ENCODE measurements at places on chromosomes 2 and 18.
A peak's percentile ranks its signal among the peaks of the same experiment; 100 is the strongest.

DNA sequence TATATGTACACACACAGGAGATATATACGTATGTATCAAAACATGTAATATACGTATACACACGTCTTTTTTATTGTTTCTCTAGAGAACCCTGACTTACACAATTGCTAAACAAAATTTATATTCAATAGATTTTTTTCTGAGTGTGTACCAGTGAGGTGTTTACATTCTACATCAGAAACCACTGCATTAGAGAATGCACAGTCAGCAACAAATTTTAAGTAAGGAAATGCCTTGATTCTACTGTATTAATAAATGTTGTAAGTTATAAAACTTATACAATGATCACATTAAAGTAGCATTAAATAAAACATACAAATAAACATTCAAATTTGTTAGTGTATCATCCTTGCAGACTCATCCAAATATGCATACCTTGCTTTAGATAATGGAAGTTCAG is 376.4 kb upstream of the FAM98A start:
- H3K4me1 ChIP-seq, result no peaks in the 10 kb centered on the region
- no peak for DNase-seq
- H3K4me3 ChIP-seq, result no peak overlapping the region

DNA sequence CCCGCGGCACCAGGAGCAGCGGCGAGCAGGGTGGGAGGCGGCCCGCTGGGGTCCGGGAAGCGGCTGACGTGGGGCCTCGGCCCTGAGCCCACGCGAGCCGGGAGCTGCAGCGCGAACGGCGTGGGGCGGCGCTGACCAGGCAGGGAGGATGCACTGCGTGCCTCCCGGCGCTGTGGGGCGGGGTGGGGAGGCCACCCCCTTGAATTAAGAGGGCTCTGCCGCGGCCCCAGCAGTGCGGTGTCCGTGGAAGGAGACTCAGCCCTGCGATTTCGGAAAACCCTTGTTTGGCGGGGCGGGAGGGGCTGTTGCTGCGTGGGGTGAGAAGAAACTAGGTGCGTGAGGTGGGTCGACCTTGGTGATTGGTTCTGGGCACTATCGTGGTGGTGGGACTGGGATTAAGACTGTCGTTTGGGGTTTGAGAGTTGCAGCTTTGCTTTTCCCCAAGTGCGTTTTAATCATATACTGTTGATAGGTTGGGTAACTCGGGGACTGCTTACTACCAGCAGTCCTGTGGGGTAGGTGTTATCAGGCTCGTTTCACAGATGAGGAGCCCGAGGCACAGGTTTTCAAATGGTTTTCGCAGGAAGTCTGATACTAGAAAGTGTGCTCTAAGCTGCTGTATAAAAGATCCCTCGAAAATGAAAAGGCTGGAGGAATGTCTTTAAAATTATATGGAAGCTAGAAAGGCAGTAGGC is 722 bp downstream of the ACSL3 start:
- H3K36me3 ChIP-seq, result no peaks in the 10 kb centered on the region
- H3K4me1 ChIP-seq, result peaks cover 12% of the 10 kb centered on the region
- H3K27ac ChIP-seq, result peak overlapping the region; percentile 97
- no peak for DNase-seq
- H3K4me3 ChIP-seq, result peak overlapping the region; percentile 96
- no peaks in the 10 kb centered on the region for H3K27me3 ChIP-seq

- DNase-seq, result no peak
- H3K4me1 ChIP-seq, result no peaks in the 10 kb centered on the region
- no peak overlapping the region for H3K27ac ChIP-seq
- H3K4me3 ChIP-seq, result no peak overlapping the region
- H3K27me3 ChIP-seq, result no peaks in the 10 kb centered on the region
- H3K36me3 ChIP-seq, result no peaks in the 10 kb centered on the region
These were observed 1097.2 kb upstream of the CNTNAP5 start for GRCh38 chr2:122927710-122928557.

DNA sequence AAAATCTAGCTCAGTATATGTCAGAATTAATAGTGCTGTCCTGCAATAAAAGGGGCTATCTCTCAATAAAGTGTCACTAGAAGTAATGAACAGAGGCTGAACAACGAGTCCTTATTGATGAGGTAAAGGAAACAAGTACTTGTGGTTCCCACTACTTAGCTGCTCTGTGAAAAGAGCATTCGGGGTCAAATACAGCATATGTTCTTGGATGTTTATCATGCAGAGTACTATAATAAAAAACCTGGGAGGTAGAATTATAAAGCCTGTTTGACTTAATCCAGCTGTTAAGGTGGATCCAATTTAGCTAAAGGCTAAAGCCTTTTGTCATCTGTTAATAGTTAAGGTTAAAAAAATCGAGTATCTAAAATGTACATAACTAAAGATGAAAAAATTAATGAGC is 32.4 kb downstream of the SLC35F5 start:
- H3K36me3 ChIP-seq, result no peaks in the 10 kb centered on the region
- H3K4me3 ChIP-seq, result no peak overlapping the region
- no peaks in the 10 kb centered on the region for H3K4me1 ChIP-seq
- no peak for DNase-seq
- no peak overlapping the region for H3K27ac ChIP-seq

- peaks cover 20% of the 10 kb centered on the region for H3K4me1 ChIP-seq
- H3K36me3 ChIP-seq, result no peaks in the 10 kb centered on the region
- no peak for DNase-seq
These were observed 1.9 kb upstream of the SH3BP4 start for GRCh38 chr2:234949762-234950434.

- DNase-seq, result no peak
- peak overlapping the region; percentile 71 for H3K27ac ChIP-seq
- peak overlapping the region; percentile 77 for H3K4me3 ChIP-seq
- H3K4me1 ChIP-seq, result peaks cover 55% of the 10 kb centered on the region
- H3K27me3 ChIP-seq, result no peaks in the 10 kb centered on the region
These were observed 1.4 kb downstream of the CYRIA start for GRCh38 chr2:16664052-16664731.

GRCh38 chr2:1865716-1866234 is 121.5 kb upstream of the PXDN start:
- DNase-seq, result no peak
- peaks cover 7% of the 10 kb centered on the region for H3K4me1 ChIP-seq
- no peak overlapping the region for H3K27ac ChIP-seq
- H3K4me3 ChIP-seq, result no peak overlapping the region
- H3K36me3 ChIP-seq, result no peaks in the 10 kb centered on the region

GRCh38 chr2:189798312-189799029 is 14.2 kb downstream of the PMS1 start:
- H3K4me1 ChIP-seq, result no peaks in the 10 kb centered on the region
- H3K27me3 ChIP-seq, result no peaks in the 10 kb centered on the region
- no peak overlapping the region for H3K27ac ChIP-seq
- peaks cover 7% of the 10 kb centered on the region for H3K36me3 ChIP-seq
- no peak for DNase-seq
- no peak overlapping the region for H3K4me3 ChIP-seq

DNA sequence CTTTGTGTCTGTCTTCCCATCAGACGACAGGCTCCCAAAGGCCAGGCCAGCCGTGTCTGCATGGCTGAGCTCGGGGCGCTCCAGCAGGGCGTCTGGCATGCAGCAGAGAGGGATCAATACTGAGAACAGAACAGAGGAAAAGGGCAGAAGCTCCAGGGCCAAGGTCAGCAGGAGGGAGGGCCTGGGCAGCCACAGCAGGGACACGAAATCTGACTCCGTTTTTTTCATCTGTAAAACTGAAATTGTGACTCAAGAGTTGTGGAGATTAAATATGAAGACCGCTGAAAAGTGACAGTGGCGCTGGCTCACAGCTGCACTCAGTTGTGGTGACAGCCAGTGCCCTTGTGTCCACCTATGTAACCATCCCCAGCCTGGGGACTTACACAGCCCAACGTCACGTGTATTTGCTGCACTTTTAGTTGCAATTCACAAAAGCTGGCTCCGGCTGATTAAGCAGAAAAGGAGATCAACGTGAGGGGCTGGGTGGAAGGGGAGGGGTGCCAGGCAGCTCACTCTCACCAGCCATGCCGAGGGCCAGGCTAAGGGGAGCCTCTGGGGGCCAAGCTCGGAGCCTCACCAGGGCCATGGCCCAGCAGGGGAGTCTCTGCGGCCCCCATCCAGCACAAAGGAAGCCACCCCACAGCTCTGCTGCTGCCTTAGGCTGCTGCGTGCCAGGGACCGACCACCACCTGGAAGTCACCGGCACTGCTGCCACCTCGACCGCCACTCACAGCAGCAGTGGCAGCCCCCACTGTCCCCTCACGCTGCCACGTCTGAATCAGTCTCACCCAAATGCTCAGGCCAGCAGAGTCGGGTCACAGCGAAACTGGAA is 74.7 kb downstream of the EIPR1 start:
- H3K27me3 ChIP-seq, result no peaks in the 10 kb centered on the region
- H3K4me1 ChIP-seq, result peaks cover 16% of the 10 kb centered on the region
- H3K27ac ChIP-seq, result no peak overlapping the region
- H3K36me3 ChIP-seq, result no peaks in the 10 kb centered on the region

- peak overlapping the region; percentile 10 for H3K4me3 ChIP-seq
- H3K4me1 ChIP-seq, result peaks cover 58% of the 10 kb centered on the region
- H3K27ac ChIP-seq, result peak overlapping the region; percentile 78
- no peaks in the 10 kb centered on the region for H3K36me3 ChIP-seq
- no peaks in the 10 kb centered on the region for H3K27me3 ChIP-seq
- peak; percentile 61 for DNase-seq
These were observed 47.0 kb downstream of the SERTAD2 start for GRCh38 chr2:64606479-64607363.

DNA sequence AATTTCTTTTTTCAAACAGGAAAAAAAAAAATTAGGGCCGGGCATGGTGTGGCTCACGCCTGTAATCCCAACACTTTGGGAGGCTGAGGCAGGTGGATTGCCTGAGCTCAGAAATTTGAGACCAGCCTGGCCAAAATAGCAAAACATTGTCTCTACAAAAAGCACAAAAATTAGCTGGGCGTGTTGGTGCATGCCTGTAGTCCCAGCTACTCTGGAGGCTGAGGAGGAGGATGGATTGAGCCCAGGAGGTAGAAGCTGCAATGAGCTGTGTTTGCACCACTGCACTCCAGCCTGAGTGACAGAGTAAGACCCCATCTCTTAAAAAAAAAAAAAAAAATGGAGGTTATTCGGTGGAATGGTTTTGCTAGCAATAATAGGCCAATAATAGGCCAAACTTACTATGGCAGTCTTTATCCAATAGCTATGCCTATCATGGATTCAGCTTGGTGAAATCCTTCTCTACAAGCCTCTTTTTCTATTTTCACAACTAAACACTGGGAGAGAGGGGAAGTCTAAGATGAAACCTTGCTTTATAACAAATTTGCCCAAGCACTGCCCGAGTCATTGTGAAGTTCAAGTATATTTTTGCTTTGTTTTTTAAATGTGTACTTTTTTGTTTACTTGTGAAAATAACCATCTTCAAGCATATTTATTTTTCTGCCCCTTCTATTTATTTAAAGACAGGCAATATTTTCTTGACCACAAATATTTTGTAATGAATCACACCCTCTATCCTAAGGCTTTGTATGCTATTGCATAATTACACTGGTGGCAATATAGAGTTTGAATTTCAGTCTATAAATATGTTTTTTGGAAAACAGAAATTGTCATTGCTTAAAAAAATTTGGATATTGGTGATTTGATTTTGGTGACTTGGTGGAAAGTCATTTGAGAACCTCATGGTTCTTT is 20.0 kb upstream of the KYNU start:
- no peak for DNase-seq
- H3K36me3 ChIP-seq, result no peaks in the 10 kb centered on the region
- H3K4me1 ChIP-seq, result no peaks in the 10 kb centered on the region

- no peaks in the 10 kb centered on the region for H3K4me1 ChIP-seq
- H3K4me3 ChIP-seq, result no peak overlapping the region
- no peak for DNase-seq
- no peaks in the 10 kb centered on the region for H3K27me3 ChIP-seq
- H3K36me3 ChIP-seq, result no peaks in the 10 kb centered on the region
These were observed 181.3 kb upstream of the SRD5A2 start for GRCh38 chr2:31762085-31762484.

- no peak overlapping the region for H3K27ac ChIP-seq
- H3K4me1 ChIP-seq, result peaks cover 6% of the 10 kb centered on the region
- no peak overlapping the region for H3K4me3 ChIP-seq
- H3K36me3 ChIP-seq, result no peaks in the 10 kb centered on the region
These were observed 6.6 kb downstream of the PSD4 start for GRCh38 chr2:113180131-113180946.

DNA sequence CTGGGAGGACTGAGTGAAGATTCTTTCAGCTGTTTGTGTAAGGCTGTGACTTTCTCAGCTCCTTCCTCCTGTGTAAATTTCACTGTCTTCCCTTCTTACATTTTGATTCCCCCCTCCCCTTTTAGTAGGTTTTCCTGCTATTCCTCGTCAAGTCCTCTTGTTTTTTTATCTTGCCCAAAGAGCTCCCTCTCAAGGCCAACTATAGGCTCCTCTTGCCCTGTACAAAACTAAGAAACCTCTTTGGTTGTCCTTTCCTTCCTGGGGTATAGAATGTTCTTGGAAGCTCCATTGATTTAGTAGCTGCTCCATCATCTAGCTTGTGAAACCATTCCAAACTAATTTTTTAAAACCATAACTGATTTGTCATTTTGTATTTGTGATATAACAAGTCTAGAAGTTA is 7.3 kb downstream of the CCDC121 start:
- DNase-seq, result no peak
- no peaks in the 10 kb centered on the region for H3K27me3 ChIP-seq
- no peak overlapping the region for H3K27ac ChIP-seq
- no peaks in the 10 kb centered on the region for H3K4me1 ChIP-seq

DNA sequence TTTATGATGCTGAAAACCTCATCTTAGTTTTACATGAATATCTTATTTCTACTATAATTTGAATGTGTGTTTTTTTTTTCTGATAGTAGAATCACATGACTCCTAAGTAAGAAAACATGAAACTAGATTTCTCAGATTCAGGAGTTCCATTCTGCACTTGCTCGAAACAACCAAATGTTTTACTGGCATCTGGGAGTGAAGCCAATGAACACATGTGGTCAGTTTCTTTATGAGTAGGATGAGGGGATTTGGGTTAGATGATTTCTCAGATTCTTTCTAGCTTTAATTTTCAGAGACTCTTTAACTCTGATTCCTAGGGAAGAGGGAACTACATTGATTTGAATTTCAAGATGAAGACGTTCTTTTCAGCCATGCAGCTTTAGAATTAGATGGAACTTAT is 225.0 kb upstream of the NT5C1B start:
- H3K27me3 ChIP-seq, result no peaks in the 10 kb centered on the region
- no peaks in the 10 kb centered on the region for H3K36me3 ChIP-seq
- no peak for DNase-seq
- no peak overlapping the region for H3K27ac ChIP-seq

GRCh38 chr2:14781142-14781541 is 148.6 kb downstream of the LRATD1 start:
- no peaks in the 10 kb centered on the region for H3K27me3 ChIP-seq
- H3K4me3 ChIP-seq, result no peak overlapping the region
- DNase-seq, result no peak
- no peak overlapping the region for H3K27ac ChIP-seq

DNA sequence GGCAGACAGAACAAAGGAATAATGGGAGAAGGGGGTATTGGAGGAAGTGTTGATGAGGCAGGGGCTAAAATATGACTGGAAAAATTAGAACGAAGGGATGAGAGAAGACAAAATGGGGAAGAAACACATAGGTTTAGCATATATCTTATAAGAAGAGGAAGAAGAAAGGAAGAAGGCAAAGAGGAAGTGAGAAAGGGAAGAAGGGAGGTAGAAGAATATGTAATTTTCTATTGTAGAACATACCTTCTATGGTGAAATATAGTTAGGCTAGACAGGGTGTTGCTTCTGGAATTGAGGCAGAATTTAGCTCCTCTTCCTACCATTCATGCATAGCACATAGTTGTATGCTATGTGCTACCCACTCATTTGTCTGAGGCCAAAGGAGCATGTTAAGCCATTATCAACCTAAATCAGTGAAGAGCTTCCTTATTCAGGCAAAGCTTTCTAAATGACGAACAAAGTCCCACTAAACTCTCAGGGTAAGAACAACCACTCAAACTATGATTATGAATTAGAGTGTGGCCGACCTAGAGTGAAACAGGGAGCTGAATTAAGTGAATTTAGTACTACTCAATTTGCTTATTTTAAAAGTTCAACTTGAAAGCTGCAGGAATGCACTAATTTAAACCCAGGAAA is 180.9 kb upstream of the GALNT5 start:
- H3K4me3 ChIP-seq, result no peak overlapping the region
- no peaks in the 10 kb centered on the region for H3K4me1 ChIP-seq
- no peaks in the 10 kb centered on the region for H3K36me3 ChIP-seq
- H3K27ac ChIP-seq, result no peak overlapping the region

Measured in esophagus squamous epithelium (tissue), 5 donors.